ENCODE measurements at places on chromosomes 11 and 22.

GRCh38 chr22:49136041-49136815 is 691.4 kb downstream of the BRD1 start:
- no peak for DNase-seq

DNA sequence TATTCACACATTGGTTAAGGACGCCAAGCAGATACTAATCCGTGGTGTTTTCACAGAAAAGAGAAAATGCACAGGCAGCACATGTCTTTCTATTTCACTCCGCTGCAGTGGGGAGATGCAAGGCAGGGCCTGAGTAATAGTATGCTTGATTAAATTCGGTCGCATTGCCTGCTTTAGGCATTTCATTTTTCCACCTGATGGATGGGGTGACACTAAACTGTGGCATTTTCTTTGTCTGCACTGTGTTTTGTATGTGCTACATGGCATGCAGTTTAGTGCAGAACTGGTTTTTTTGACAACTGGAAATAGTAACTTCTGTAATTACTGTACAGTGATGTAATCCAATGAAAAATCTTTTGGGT is 94.9 kb downstream of the SLC17A6 start:
- no peak for DNase-seq

GRCh38 chr11:33211580-33211979 is 45.6 kb upstream of the HIPK3 start:
- peak; percentile 89 for DNase-seq

GRCh38 chr11:103234974-103235373 is 125.7 kb downstream of the DYNC2H1 start:
- DNase-seq: no peak

DNA sequence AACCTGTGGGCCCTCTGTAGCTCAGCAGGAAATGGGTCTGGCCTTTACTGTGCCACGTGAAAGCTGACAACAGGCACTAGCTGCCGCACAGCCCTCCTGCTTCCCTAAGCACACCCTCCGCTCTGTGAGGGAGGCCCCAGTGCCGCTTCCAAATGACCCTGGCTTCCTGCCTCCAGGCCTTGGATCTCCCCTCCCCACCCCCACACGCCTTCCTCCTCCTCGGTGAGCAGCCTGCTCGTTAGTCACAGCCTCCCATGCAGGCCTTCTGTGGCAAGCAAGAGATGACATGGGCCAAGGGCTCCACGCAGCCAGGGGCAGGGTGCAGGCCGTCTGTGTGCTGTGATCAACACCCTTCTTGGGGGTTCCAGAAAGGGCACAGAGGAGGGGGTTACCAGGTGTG is 15.3 kb upstream of the RASL10A start:
- no peak for DNase-seq

DNA sequence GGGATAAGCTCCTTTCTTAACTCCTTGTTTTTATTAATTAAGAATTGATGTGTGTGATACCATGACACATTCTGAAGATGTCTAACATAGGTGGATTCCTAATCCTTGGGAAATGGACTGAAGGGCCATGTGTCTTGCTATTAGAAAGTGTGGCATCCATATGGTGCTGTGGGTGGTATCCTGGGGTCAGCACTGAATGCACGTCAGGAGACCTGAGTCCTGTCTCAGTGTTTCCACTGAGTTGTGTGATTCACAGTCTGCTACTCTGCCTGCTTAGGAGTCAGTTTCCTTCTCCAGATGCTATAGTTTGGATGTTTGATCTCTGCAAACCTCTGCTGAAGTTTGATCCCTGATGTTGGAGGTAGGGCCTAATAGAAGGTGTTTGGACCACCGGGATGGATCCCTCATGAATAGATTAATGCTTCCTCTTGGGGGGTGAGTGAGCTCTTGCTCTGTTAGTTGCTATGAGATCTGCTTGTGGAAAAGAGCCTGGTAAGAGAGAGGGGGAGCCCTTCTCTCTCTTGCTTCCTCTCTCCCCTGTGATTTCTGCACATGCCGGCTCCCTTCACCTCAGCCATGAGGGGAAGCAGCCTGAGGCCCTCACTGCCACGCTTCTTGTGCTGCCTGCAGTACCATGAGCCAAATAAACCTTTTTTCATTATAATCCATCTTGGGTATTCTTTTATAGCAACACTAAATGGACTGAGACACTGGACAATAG is 666.5 kb downstream of the NTM start:
- no peak for DNase-seq

- no peak for DNase-seq
Observed at GRCh38 chr11:73201249-73201648, 16.8 kb upstream of the P2RY2 start.

- peak; percentile 45 for DNase-seq
Observed at GRCh38 chr22:44567846-44568493, 69.9 kb upstream of the RTL6 start.

- no peak for DNase-seq
Observed at GRCh38 chr22:39559456-39560105, 11.0 kb upstream of the CACNA1I start.

GRCh38 chr11:1881442-1882264 is 10.0 kb downstream of the PRR33 start:
- no peak for DNase-seq

- no peak for DNase-seq
Observed at GRCh38 chr11:129258205-129258604, 66.1 kb upstream of the ARHGAP32 start.

DNA sequence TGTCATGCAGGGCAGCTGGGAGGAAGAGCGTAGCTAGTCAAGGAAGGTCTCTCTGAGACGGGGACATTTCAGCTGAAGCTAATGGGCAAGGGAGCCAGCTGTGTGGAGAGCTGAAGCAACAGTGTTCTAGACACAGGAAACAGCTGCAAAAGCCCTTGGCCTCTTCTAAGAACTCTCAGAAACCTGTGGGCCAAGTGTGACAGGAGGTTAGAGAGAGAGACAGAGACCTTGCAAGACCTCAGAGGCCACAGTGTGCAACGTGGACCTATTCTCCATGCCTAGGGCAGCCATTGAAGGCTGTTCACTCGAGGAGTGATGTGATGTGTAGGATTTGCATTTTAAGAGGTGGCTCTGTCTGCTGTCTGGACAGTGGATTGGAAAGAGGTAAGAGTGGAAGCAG is 48.7 kb upstream of the TNRC6B start:
- DNase-seq: no peak

- DNase-seq: no peak
Observed at GRCh38 chr11:10580623-10581022, 12.2 kb upstream of the LYVE1 start.

- DNase-seq: no peak
Observed at GRCh38 chr11:72141066-72141465, 5.5 kb downstream of the FOLR3 start.

DNA sequence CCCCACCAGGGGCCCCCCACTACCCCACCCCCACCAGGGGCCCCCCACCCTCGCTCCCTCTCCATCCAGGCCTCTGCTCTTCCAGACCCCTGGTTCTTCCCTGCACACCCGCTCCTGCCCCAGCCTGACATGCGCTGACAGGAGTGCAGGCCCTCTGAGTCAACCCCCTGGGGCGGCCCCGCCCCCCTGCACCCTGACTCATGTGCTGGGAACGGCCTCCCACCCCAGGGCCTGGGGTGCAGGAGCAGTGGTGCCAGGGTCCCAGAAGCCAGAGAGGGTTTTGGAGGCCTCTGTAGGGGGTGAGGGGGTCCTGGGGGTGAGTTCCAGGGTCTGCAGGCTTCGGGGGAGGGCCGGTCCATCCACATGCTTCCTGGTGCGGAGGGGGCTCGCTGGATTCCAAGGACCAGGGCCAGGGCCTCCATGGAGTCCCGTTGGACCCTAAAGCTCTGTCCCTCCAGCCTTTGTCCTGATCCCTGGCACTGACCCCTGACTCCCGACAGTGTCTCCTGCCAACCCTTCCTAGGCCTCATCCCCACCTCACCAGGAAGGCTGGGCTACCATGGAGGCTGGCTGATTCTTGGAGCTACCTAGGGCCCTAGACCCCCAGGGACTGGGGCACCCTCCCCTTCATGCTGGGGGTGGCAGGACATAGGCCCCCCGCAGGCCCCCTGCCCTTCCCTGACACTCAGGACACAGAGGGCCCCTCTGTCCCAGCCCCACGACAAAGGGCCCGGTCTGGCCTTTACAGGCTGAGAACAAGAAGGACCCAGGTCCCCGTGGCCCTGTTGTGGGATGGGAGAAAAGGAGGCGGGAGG is 583 bp upstream of the PKP3 start:
- DNase-seq: peak; percentile 54

- no peak for DNase-seq
Observed at GRCh38 chr11:62402226-62402959, 16.4 kb upstream of the SCGB1A1 start.

DNA sequence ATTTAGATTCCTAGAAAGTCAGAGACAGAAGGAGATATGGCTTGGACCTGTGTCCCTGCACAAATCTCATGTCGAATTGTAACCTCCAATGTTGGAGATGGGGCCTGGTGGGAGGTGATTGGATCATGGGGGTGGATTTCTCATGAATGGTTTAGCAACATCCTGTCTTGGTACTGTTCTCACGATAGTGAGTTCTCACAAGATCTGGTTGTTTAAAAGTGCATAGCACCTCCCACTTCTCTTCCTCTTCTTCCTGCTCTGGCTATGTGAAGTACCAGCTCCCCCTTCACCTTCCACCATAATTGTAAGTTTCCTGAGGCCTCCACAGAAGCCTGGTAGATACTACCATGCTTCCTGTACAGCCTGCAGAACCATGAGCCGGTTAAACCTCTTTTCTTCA is 27.6 kb upstream of the PAMR1 start:
- no peak for DNase-seq

DNA sequence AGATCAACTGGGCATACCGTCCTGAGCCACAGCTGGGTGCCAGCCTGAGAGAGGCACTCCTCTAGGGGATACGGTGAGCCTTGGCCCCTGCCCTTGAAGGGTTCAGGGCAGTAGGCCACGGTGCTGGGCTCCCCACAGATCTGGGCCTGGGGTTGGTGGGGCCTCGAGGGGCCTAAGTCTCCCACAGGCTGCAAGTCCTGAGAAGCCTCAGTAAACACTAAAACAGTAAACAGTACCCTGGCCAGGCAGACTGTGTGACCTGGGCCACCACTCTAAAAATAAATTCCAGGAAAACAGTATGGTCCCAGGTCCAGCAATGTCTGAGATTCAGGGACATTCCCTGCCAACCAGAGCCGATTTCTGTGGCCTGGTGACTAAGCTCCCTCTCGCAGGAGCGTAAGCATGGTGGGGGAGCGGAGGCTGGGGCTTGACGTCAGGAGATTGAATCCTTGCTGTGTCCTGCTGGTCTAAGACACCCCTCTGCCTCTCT is 2.3 kb upstream of the RHOD start:
- DNase-seq: peak; percentile 49

- DNase-seq: no peak
Observed at GRCh38 chr11:326592-326841, 5.9 kb upstream of the IFITM3 start.

- DNase-seq: no peak
Observed at GRCh38 chr11:2530131-2530854, 85.5 kb downstream of the KCNQ1 start.

DNA sequence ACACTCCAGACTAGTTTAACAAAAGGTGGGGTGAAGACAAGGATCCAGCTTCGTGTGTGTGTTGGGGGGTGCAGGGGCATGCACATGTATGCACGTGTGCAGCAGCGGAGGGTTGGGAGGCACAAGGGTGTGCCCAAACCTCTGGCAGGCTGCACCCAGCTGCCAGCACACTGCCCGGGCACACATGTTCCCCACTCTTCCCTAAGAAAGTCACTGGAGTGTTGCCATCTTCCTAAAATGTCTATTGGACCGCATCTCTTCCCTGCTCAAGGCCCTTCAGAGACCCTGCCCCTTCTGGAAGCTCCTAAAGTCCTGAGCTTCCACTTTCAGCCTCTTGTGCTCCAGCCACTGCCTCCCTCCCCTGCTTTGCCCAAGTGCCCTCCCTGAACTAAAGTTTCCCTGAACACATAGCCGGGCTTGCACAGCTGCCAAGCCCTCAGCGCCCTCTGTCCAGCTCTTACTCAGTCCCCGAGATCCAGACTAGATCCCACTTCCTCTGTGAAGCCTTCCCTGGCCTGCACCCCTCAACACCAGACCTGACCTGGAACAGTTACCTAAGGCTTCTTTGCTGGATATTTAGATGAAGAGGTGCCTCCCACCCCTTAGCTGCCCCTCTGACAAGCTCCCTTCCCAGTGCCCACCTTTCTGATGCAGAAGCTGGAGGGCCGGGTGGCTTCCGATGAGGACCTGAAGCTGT is 6.0 kb downstream of the CFL1 start:
- no peak for DNase-seq

DNA sequence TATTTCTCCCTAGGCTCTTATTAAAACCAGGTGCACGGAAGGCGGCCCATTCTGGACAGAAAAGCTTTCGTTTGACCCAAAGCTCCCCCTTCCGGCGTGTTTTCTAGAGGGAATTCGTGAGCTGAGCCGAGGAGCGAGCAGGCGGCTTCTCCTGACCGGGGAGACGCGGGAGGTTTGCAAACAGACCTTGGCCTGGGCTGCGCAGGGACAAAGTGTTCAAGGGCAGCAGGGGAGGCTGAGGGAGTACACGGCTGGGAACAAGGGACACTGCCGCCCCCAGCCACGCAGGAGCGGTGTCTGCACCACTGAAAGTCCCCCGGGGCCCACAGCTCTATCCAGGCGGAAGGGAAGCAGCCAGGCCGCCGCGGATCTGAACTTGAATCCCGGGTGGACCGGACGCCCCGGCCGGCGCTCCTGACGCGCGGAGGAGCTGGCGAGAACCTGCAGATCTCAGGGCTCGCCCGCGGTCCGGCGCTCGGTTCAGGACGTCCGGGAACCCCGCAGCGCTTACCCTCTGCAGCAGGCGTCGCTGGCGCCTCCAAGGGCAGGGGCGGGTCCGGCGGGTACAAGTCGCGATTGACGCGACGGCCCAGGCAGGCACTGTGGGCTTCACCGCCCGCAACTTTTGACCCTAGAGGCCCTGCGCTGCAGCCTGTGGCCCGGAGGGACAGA is 101.9 kb downstream of the WT1 start:
- no peak for DNase-seq

GRCh38 chr11:30281476-30282288 is 41.2 kb upstream of the ARL14EP start:
- DNase-seq: no peak

DNA sequence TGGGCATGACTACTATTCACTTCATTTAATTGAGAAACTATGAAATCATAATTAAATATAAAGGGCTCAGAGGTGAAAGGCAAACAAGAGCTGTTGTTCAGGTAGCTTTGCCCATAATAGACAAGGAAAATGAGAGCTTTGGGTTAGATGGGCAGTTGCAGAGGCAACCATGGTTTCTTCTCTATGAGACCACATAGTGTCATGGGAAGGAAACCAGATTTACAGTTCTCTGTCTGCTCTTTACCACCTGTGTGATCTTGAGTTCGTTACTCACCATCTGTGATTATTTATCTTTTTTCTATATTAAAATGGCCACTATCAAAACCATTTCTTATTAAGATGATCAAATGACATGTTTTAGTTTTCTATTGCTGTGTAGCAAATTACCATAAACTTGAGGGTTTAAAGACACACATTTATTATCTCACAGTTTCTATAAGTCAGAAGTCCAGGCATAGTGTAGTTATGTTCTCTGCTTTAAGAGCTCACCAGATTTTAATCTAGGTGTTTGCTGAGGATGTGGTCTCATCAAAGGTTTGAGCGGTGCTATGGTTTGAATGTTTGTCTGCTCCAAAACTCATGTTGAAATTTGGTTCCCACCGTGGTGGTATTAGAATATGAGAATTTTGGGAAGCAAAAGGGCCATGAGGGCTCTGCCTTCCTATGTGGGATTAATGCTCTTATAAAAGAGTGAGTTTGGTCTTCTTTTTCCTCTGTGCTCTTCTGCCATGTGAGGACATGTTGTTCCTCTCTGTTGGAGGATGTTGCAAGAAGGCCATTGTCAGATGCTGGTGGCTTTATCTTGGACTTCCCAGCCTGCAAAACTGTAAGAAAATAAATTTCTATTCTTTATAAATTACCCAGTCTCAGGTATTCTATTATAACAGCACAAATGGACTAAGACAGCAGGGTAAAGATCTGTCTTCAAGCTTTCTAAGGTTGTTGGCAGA is 38.2 kb downstream of the OR2AG2 start:
- no peak for DNase-seq

- no peak for DNase-seq
Observed at GRCh38 chr11:69822676-69823494, 3.7 kb upstream of the FGF3 start.

All from HepG2 (cell line).